CD4-positive, alpha-beta T cell treated with Interleukin-15 for 4 hours (primary cell): ENCODE measurements at places on chromosomes 6 and 20.

GRCh38 chr6:42996513-42996912, 12.1 kb downstream of the PPP2R5D start:
- no peak for DNase-seq

GRCh38 chr6:127475135-127475822, 16.1 kb upstream of the KIAA0408 start:
- no peak for DNase-seq

- DNase-seq, result no peak
Observed at GRCh38 chr6:111852725-111853124, 20.5 kb downstream of the FYN start.

DNA sequence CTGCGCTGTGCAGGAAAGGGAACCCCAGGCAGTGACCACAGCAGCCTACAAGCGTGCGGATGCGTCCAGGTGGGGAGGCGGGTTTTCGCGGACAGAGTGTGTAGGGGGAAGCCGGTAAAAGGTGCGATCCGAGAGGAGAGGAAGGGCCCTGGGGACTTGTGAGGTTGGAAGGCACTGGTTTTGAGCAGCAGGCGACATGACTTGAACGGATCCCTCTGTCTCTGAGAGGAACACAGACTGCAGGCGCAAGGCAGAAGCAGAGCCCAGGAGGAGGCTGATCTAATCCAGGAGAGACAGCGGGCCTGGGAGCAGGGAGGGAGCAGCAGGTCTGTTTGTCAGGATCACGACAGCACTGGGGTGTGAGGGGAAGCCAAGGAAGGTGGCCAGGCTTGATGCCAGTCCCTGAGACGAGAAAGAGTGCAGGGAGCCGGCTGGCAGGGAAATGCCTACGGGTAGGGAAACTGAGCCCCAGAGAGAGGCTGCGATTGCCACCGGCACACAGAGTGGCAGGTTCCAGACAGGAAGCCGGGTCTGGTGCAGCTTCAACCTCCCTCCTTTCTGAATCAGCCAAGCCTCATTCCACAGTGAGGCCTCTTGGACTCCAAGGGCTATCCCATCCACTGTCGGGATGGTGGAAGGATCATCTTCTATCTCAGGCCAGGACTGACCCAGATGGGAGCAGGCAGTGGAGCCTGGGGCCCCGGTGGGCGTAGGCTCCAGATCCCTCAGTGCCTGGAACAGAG, 57.1 kb downstream of the HNF4A start:
- DNase-seq, result no peak

GRCh38 chr20:32626859-32627636, 41.9 kb upstream of the NOL4L start:
- DNase-seq, result no peak

- DNase-seq, result peak; percentile 28
Observed at GRCh38 chr6:25601800-25602673, 50.0 kb upstream of the SCGN start.

DNA sequence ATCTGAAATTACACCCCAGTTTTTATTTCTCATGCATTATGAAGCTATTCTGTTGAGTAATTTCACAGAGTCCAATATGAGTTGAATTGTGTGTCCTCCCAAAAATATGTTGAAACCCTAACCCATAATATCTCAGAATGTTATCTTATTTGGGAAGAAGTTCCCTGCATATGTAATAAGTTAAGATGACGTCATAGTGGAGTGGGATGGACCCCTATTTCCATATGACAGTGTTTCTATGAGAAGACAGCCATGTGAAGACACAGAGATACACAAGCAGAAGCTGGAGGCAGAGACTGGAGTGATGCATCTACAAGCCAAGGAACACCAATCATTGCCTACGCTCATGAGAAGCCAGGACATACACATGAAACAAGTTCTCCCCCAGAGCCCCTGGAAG, 81.3 kb downstream of the RFPL4B start:
- no peak for DNase-seq
